Suppressor macrophage treated with lipopolysaccharide for 4 hours (primary cell): ENCODE measurements at places on chromosomes 5 and 9.

DNA sequence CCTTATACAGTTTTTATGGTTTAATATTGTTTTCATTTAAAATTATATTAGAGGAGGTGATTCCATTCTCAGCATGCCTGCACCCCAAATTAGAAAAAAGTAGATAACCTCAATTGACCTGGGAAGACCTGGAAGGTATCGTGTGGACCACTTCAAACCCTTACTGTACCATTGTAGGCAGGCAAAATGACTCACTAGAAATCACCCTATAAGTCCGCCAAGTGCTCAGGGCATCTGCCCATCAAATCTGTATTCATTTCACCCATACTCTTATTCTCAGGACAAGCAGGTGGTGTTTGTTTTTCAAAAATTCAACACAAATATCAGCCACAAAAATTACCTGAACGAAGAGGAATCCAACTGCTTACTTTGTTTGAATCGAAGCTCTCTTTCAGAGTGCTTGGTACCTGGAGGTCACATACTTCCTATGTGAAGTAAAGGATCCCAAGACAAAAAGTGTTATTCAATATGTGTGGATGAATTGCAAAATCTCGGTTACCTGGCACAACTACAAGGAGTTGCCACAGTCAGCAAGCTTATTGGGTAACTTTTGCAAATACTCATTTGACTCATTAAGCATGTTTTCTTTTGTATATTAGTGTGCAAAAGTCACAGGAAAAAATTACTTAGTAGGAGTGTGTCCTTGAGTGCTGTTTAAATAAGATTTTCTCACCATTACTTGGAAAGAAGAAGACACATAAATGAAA is 216.2 kb downstream of the ENC1 start:
- no peak for DNase-seq

- DNase-seq = no peak
These were observed 1.3 kb downstream of the SMAD5 start for GRCh38 chr5:136133922-136134379.

DNA sequence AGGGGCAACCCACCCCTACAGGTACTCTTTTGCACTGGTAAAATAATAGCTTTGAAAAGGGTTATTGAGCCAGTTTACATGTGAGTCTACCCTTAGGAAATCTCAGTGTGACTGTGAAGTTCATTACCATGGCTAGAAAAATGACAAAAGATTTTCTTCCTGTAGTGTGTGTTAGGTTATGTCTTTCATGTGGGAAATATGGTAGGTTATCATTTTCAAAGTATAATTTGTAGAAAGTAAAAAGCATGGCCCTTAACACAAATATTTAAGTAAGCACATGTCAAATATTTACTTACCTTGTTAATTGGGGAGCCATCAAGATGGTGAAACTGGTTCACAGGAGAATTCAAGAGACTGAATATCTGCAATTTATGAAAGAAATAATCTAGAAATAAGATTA is 37.3 kb upstream of the PLPP1 start:
- DNase-seq = no peak

DNA sequence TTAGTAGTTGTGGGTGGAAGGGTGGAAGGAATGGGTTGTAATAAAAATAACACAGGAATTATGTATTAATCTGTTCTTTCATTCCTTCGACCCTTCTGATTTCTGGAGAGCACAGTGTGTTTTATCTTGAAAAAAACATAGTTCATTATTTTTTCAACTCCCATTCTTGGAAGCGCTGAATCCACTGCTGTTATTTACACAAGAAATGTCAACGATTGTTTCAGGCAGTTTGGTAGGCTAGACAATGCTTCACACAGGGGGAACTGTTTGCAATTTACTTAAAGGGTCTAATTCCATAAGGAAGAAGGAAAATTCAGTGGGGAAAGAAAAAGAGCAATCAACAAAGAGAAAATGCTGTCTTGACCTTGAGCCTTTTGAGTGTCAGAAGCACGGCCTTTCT is 142.9 kb downstream of the TLE1 start:
- DNase-seq = no peak
